Activated naive CD4-positive, alpha-beta T cell treated with anti-CD3 and anti-CD28 coated beads for 36 hours (primary cell): ENCODE measurements at places on chromosomes 3 and 15. TPM values are rescaled to one million over a fixed set of nuclear protein-coding genes. Genes with fewer than 3 reads are reported as not detected.

DNA sequence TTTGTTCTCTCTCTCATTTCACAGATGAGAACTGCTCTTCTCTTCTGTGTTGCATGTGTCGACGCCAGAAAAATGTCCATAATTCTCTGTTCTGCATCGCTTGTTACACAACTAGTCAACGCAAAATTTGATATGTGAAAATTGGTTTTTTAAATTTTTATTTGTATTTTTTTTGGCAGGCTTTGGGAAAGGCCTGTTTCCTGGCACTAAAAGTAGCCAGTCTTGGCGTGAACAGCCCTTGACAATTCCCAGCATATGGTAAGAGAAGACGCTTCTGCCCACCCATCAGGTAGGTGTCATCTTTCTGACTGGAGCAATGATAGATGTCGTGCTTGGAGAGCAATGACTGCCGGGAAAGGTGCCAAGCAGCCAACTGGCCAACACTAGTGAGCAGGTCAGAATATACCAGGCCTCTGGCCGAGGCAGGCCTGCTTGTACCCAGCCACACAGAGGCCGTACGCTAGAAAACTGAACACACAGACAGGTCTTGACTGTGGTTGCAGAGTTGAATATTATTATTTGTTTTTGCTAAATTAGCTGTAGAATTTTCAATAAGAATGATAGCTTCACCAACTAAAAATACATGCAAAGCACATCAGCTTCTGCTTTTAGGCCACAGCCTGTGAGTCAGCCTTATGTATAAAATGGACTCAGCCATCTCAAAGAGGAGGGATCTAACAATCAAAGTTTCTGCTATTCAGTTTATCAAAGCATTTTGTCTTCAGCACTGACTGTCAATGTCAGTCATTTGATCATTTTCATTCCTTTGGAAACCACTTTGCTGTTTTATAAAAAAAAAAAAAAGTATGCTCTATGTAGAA, 837.5 kb downstream of the MCTP2 start:
- no peak overlapping the region for H3K4me3 ChIP-seq
- H3K27me3 ChIP-seq, result peaks cover 4% of the 10 kb centered on the region
- H3K27ac ChIP-seq, result no peak overlapping the region
- no peaks in the 10 kb centered on the region for H3K36me3 ChIP-seq
- H3K4me1 ChIP-seq, result no peaks in the 10 kb centered on the region

GRCh38 chr3:49872801-49873281, 3.1 kb upstream of the CAMKV start:
- no peak overlapping the region for H3K27ac ChIP-seq
- H3K27me3 ChIP-seq, result peaks cover 16% of the 10 kb centered on the region
- no peak overlapping the region for H3K4me3 ChIP-seq
- H3K4me1 ChIP-seq, result no peaks in the 10 kb centered on the region
- DNase-seq, result peak; percentile 25

DNA sequence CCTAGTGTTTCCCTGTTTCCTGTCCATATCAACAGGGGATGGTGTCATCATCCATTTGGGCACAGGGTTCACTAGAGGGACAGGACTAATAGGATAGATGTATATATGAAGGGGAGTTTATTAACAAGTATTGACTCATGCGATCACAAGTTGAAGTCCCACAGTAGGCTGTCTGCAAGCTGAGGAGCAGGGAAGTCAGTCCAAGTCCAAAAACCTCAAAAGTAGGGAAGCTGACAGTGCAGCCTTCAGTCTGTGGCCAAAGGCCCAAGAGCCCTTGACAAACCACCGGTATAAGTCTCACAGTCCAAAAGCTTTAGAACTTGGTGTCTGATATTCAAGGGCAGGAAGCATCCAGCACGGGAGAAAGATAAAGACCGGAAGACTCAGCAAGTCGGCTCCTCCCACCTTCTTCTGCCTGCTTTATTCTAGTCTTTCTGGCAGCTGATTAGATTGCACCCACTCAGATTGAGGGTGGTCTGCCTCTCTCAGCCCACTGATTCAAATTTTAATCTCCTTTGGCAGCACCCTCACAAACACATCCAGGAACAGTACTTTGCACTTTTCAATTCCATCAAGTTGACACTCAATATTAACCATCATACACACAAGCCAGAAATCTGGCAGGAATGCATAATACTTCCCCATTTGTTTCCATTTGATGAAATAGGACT, 43.4 kb downstream of the CD200 start:
- H3K4me1 ChIP-seq, result peaks cover 30% of the 10 kb centered on the region
- no peak overlapping the region for H3K27ac ChIP-seq
- no peak overlapping the region for H3K4me3 ChIP-seq
- no peak for DNase-seq
- peaks cover 2% of the 10 kb centered on the region for H3K36me3 ChIP-seq

Gene TEX9
- total RNA-seq, result 1.4 TPM

Gene FSIP1
- 0.27 TPM for total RNA-seq

- no peak overlapping the region for H3K27ac ChIP-seq
- no peaks in the 10 kb centered on the region for H3K27me3 ChIP-seq
- H3K4me3 ChIP-seq, result no peak overlapping the region
- no peak for DNase-seq
- no peaks in the 10 kb centered on the region for H3K4me1 ChIP-seq
Observed at GRCh38 chr3:62703451-62704167, 171.6 kb downstream of the CADPS start.
